ENCODE measurements at places on chromosomes 1 and 21. TPM values are rescaled to one million over a fixed set of nuclear protein-coding genes. Genes with fewer than 3 reads are reported as not detected.

DNA sequence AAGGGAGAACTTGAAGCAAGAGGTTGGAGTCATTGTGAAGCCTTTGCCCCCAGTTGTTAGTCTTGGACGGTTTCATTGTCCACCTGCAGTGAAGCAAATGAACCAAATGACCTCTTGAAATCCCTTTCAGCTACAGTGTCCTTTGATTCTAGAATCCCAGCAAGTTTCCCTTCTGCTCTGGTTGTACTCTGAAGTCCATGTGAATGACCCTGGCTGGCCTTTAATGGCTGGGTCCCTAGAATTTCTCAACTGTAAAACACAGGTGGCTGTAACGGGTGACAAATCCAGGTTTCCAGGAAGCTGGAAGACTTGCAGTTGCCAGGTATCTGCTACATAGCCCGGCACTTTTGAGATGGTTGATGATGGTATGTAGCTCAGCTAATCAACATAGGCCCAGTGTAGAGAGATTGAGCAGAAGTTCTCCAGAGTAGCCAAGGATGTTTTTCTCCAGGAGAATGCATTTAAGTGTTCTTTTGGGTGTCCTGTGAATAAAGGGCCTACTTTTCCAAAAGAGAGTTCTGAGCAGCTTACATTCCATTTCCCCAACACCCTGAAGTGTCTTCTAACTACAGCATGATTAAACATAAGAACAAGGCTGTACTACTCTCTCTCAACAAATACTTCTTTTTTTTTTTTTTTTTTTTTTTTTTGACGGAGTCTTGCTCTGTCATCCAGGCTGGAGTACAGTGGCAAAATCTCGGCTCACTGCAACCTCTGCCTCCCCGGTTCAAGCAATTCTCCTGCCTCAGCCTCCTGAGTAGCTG, 17.6 kb upstream of the SLC30A1 start:
- DNase-seq = no peak

GRCh38 chr1:65434760-65435159, 14.3 kb downstream of the LEPR start:
- no peak for DNase-seq

DNA sequence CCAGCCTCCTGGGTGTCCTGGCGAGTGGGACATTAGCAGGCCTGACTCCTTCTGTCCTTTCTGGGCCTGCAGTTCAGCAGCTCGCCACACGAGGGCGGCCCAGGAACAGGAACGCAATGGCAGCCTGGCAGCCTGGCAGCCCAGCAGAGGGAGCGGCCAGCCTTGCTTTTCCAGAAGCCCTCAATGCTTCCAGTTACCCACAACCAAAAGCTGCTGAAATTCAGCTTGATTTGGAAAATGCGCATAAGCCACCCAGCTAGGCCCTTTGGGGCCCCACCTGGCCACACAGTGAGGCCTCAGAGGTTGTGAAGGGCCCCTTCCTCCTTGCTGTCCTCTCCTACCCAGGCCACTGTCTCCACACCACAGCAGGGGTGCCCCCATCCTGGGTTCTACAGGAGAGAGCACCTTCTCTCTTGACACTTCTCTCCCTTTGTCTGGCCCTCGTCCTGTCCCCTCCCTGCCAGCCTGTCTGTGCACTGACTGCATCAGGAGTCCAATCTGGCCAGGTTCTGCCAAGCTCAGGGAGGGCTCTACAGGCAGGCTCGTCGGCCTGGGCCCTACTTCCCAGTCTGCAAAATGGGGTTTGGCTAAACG, 103.4 kb upstream of the VAMP3 start:
- DNase-seq = peak; percentile 82

DNA sequence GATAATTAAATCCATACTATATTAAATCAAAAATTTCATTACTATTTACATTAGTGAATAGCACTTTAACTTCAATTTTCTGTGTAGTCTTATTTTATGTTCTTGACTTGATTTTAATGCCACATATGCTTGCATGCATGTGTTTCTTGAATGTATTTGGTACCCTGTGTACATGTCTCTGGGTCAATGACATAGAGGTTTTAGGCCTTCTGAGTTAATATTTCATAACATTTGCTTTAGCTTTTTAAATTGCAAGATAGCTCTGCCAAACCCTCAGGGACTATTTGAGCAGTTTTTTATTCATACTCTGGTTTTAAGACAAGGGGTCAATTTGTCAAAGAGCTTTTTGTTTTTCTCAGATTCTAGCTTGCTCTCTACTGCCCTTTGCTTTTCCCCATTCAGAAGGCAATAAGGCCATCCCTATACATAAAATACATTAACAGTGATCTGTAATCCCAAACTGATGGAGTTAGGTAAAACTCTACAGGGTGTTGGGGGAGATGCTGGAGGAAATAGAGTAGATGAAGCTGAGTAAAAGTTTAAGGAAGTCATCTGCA, 5.0 kb downstream of the MLLT11 start:
- DNase-seq = no peak

- no peak for DNase-seq
Measured at GRCh38 chr1:161816201-161816600, 50.1 kb downstream of the ATF6 start.

DNA sequence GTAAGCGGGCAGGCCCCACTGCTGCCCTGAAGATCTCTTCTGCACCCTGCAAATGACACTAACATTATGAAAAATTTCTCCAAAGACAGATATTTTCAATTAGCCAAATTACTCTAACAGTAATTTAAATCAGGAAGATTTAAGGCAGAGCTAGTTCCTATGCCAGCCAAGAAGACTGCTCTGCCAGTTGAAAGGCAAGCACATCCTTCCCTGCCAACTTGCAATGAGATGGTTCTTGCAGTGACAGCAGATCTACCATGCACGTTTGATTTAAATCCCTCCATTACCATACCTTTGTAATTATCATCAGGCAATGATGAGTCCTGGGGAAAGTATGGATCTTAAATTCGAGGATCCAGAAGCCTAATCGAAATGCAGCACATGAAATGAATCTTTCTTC, 76.5 kb downstream of the SAMSN1 start:
- no peak for DNase-seq

GRCh38 chr21:33256019-33256418, 10.1 kb upstream of the IL10RB start:
- no peak for DNase-seq

NECTIN4 gene
- 11.2 TPM for total RNA-seq

WNT4 gene
- not detected for total RNA-seq

NAV1 gene
- total RNA-seq = 34.9 TPM

IL19 gene
- total RNA-seq = not detected

Measured in MCF 10A (cell line).